IMR-90 (cell line): ENCODE measurements at places on chromosomes 1 and 21. TPM values are rescaled to one million over a fixed set of nuclear protein-coding genes. Genes with fewer than 3 reads are reported as not detected.
A peak's percentile ranks its signal among the peaks of the same experiment; 100 is the strongest.

TMEM81 gene
- total RNA-seq: 1.7 and 1.8 TPM in 2 replicates

- peaks cover 2% of the 10 kb centered on the region; the same call in 1 of the 2 replicates for H3K36me3 ChIP-seq
- H3K4me3 ChIP-seq: peak overlapping the region; percentile 99
- peaks cover 4% of the 10 kb centered on the region for H3K4me1 ChIP-seq
- peak overlapping the region; percentile 92 for H3K27ac ChIP-seq
- DNase-seq: no peak
These were observed 652 bp downstream of the ARL8A start for GRCh38 chr1:202143768-202144401.

DNA sequence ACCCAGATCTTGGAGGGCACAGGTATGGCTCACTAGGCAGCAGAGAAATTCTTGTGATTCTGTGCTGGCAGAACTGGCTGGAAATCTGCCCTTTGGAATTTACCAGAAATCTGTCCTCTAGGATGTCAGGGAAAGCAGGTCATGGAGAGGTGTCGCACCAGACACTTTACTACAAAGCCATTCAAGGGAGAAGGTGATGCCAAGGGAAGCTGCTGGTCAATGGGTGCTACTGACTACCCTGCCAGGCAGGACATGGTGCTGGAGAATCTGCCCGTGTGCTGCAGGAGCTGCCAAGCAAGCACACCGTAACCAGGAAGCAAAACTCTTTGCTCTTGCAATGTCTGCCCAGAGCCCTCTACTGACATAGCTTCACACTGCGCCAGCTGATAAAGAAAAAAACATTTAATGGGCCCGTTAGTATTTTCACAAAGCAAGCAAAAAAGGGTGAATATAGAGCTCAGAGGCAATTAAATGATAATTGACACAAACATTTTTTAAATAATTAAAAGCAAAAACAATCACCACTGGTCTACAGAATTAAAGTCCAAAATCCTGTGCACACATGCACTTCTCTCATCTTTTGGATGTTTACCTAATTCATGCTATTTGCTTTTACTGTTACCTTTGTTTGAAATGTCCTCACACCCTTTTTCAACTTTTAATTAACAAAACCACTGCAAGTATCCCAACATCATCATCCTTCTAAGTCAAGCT, 7.2 kb upstream of the FBXO28 start:
- no peaks in the 10 kb centered on the region; the same call in 1 of the 2 replicates for H3K27me3 ChIP-seq
- no peak overlapping the region for H3K4me3 ChIP-seq
- DNase-seq: peak; percentile 56
- H3K27ac ChIP-seq: no peak overlapping the region
- no peaks in the 10 kb centered on the region for H3K36me3 ChIP-seq
- H3K4me1 ChIP-seq: no peaks in the 10 kb centered on the region

DNA sequence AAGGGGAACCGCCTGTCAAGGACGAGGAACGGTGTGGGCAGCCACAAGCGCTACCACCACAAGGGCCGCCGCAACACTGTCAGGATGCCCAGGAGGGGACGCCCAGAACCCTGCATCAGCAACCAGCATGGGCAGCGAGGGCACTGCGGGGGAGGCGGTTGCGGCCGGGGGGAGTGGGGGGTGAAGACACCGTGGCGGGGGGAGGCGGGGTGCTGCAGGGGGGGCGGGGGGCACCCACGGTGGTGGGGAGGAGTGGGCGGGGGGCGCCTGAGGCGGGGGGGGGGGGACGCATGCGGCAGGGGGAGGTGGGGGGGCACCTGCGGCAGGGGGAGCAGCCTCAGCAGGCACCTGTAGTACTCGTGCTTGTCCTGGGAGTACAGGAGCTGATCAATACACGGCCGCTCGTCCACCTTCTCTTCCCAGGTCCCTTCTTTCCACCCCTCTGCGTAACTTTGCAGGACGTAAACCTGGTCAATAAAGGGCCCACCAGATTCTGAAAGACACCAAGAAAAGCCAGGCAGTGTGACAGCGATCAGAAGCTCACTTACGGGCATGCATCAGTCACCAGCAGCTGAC, 4.6 kb downstream of the POFUT2 start:
- no peak overlapping the region for H3K4me3 ChIP-seq
- DNase-seq: no peak
- no peak overlapping the region for H3K27ac ChIP-seq
- peaks cover 4% of the 10 kb centered on the region; the same call in 1 of the 2 replicates for H3K4me1 ChIP-seq
- peaks cover 69% of the 10 kb centered on the region for H3K36me3 ChIP-seq
- H3K27me3 ChIP-seq: no peaks in the 10 kb centered on the region

SHISA4 gene
- 10.0 and 11.1 TPM in 2 replicates for total RNA-seq

GRCh38 chr1:35361638-35362037, 93.1 kb downstream of the ZMYM4 start:
- no peak overlapping the region for H3K27ac ChIP-seq
- H3K27me3 ChIP-seq: no peaks in the 10 kb centered on the region
- DNase-seq: no peak
- peaks cover 9% of the 10 kb centered on the region; the same call in 1 of the 2 replicates for H3K36me3 ChIP-seq
- no peak overlapping the region for H3K4me3 ChIP-seq

COL16A1 gene
- total RNA-seq: 28.6 and 34.2 TPM in 2 replicates

- DNase-seq: no peak
- H3K36me3 ChIP-seq: peaks cover 23% of the 10 kb centered on the region
- H3K27ac ChIP-seq: no peak overlapping the region
- no peaks in the 10 kb centered on the region for H3K27me3 ChIP-seq
These were observed 13.8 kb downstream of the UQCRH start for GRCh38 chr1:46317323-46317722.
